ENCODE measurements at places on chromosomes 13 and 19.

DNA sequence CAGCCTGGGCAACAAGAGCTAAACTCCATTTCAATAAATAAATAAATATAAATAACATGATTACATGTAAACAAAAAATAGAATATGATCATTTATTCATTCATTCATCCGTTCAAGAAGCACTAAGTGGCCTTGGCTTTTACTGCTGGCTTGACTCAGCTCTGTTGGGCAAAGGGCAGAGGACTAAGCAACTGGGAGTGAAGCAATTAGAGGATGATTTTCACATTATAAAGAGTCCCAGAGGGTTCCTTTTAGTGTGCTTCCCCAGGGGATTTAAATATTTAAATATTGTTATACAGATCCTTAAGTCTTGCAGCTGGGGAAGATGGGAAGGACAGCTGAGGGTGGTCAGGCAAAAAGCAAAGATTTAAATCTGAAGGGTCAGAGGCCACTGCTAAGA is 34.9 kb upstream of the FLT1 start:
- no peak for DNase-seq

DNA sequence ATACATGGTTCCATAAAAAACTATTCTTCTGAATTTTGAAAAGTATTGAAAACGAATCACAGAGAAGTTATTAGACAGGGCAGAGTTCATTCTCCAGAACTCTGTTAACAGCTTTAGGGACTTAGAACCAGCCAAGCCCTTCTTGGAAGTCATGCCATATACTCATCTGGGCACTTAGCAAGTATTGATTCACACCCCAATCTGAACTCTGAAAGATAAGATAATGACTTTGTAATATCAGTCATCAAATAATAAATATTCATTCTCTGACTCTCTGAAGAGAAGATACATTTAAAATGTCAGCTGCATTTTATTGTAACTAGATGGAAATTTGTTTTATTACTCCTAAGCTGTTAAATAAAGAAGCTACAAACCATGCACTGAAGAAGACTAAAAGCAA is 43.8 kb upstream of the ITM2B start:
- DNase-seq = no peak

GRCh38 chr13:41813426-41813825 is 147.5 kb downstream of the VWA8 start:
- DNase-seq = no peak

GRCh38 chr13:57935965-57936364 is 304.4 kb downstream of the PCDH17 start:
- DNase-seq = no peak

All from NCI-H1417 treated with DMSO at 0.1 percent for 48 hours (cell line).